ENCODE measurements at places on chromosomes 1 and 21.
A peak's percentile ranks its signal among the peaks of the same experiment; 100 is the strongest.

- DNase-seq, result no peak
Measured at GRCh38 chr1:162753998-162754585, 36.4 kb upstream of the HSD17B7 start.

DNA sequence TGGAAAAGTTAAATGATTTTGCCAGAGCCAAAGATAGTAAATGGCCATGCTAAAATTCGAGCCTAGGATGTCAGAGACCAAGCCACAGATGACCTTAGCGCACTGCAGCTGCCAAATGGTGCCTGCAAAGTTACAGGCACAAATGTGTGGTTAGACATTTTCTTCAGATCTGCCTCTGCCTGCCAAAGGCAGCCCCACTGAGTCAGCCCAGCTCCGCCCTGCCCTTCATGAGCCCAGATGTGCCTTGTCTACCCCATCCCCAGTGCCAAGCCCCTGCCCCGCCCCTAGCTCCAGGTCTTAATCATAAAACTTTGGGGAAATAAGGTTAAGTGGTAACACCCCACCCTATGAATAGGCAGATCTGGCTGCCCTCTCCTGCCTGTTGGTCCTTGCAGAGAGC, 105.9 kb downstream of the DTL start:
- no peak for DNase-seq

DNA sequence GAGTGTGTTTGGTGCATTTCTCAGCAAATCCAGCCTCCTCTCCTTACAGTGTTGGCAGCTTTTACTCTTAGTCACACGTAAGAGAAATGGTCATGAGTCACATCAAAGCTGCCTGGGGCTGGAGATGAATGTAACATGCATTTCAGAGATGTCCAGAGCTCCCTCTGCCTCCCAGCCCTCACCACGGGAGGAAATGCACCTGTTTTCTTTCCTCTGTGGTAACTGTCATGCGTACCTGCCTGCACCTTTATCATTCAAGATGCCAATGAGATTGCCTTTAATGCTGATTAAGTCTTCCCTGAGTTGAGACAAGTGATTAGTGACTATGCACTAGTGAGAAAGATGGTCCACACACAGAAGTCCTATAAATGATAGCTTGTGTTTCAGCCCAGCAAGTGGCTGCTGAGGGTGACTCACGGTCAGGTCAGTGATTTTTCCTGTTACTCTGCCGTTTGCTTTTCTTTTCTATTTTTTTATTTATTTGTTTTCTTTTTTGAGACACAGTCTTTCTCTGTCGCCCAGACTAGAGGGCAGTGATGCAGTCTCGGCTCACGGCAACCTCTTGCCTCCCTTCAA, 277.3 kb upstream of the FMN2 start:
- no peak for DNase-seq

- DNase-seq, result peak; percentile 87
Measured at GRCh38 chr1:205748403-205749233, 1.4 kb downstream of the NUCKS1 start.

DNA sequence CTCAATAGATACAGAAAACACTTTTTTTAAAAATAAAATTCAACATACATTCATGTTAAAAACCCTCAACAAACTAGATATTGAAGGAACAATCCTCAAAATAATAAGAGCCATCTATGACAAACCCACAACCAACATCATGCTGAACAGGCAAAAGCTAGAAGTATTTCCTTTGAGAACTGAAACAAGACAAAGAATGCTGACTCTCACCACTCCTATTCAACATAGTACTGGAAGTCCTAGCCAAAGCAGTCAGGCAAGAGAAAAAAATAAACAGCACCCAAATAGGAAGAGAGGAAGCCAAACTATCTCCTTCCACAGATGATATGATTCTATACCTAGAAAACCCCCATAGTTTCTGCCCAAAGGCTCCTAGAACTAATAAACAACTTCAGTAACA, 46.2 kb upstream of the IVNS1ABP start:
- no peak for DNase-seq

DNA sequence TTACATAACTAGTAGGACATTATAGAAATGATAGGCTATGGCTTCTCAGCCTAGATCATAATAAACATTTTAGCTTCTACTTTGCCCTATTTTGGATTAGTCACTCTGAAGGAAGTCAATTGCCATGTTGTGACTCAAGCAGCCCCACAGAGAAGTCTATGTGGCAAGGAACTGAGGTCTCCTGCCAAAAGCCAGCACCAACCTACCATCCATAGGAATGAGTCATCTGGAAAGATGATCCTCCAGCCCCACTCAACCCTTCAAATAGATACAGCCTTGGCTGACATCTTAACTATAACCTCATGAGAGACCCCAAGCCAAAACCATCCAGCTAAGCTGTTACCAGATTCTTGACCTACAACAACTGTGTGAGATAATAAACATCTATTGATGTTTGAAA, 76.3 kb upstream of the BEND5 start:
- no peak for DNase-seq

GRCh38 chr1:163006051-163006834, 62.9 kb upstream of the RGS4 start:
- DNase-seq, result no peak

GRCh38 chr1:110197905-110198629, 12.0 kb upstream of the KCNC4 start:
- no peak for DNase-seq

DNA sequence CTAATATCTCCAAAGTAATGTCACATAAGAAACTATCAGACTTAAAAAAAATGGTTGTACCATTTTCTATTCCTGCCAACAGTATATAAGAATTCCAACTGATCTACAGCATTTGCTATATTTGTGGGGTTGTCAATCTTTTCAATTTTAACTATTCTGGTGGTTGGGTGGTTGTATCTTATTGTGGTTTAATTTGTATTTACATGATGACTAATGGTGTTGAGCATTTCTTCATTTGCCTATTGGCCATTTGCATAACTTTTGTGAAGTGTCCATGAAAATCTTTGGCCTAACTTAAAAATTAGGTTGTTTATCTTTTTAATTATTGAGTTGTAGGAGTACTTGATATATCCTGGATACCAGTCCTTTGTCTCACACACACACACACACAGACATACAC, 26.2 kb upstream of the LRP8 start:
- DNase-seq, result no peak

GRCh38 chr1:3315399-3316339, 138.8 kb upstream of the ARHGEF16 start:
- DNase-seq, result no peak

DNA sequence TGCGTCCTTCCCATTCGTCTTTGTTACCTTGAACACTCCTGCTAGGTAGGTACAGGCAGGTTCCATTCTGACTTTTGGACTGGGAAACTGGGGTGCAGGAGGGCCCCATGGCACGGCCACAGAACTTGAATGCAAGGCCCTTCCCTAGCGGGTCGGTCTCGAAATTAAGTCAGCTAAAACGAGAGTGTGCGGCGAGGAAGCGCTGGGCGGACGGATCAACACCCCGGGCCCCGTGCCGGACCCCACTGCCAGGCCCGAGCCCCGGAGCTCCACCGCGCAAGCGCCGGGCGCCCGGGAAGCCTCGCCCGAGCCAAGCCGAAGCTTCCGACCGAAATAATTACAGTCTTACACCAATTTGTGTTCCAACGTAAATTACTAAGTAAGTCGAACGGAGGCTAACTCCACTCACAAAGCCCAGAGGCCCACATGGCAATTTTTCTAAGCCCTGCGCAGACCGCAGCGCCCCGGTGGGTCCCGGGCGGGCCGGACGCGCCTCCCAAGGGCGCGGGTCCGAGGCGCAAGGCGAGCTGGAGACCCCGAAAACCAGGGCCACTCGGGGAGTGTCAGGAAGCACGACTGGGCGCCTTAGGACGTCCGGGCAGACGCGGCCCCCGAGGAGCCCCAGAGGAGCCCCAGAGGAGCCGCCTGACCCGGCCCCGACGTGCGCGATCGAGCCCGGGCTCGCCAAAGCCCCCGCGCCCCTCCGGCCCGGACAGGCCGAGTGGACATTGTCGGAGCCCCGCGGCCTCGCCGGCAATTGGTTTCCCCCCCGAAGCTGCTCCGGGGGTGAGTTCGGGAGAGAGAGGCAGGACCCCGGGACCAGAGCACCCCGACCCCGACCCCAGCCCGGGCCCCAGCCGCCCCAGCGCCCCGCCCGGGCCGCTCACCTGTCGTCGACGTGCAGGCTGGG, 624 bp downstream of the RIPK4 start:
- no peak for DNase-seq

- DNase-seq, result peak; percentile 63
Measured at GRCh38 chr1:150429805-150430204, 57.4 kb upstream of the TARS2 start.

DNA sequence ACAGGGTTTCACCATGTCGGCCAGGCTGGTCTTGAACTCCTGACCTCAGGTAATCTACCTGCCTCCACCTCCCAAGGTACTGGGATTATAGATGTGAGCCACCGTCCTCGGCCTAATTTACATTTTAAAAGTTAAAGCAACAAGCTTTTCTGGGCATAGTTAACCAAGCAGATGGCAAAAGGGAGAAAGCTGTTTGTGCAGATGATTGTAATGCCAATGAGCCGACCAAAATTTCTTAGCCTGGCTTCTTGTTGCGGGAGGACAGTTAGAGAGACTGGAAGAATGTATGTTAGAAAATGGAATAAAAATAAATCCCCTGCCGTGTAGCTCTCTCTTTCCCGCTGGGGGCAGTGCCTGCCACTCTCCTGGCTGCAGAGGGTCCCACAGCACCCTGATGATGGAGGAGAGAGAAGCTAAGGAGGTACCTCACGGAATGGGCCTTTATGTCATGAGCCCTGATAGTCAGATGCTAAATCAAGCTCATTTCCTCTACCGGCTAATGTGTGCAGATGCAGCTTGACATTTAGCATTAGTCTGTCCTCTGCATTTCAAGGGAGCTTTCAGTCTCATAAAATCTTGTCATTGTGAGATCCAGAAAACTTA, 87.2 kb downstream of the HHAT start:
- DNase-seq, result no peak

DNA sequence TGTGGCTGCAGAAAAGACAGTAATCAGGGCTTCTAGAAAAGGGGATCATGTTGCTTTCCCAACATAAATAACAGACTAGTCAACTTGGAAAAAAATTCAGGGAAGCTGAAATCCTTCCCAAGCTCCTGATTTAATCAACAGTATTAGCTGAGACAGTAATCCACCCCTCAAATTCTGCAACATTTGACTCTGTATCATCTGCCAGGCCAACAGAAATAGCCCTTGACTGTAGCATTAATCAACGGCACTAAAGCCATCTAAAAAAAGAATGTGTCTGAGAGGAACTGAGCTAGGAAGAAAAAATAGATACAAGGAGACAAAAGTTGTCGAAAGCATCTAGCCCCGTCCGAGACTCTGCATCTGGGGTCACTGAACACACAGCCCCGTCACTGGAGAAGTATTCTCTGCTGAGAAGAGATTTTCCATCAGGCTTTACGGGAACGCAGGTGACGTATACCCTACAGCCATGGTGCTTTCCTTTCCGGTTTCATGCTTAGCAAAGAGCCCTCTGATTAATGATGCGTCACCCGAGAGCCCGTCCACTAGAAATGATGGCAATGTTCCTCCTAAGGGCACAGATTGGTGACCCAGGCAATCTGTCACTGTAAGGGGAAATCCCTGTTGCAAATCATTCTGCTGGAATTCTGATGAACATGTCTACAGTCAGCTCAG, 42.1 kb upstream of the TP53BP2 start:
- DNase-seq, result no peak

GRCh38 chr21:29568020-29568697, 269.4 kb downstream of the BACH1 start:
- DNase-seq, result no peak

DNA sequence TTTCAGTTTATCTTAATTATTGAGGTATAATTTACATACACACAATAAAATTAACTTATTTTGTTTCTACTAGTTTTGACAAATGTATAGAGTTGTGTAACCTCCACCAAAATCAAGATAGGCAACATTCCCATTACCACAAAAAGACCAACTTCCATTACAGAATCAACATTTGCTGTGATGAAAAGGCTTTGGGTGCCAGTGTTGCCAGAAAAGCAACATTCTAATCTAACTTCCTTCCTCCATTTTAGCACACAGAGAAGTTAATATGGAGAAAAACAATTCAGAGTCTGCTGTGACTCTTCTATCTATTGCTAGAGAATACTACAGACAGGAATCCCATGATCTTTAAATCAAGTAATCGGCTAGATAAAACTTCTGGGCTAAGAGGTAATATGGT, 245.3 kb downstream of the RERE start:
- no peak for DNase-seq

GRCh38 chr1:16073490-16074119, at the start of gene FAM131C:
TSS of gene FAM131C (minus strand) at chr1:16073651. CDS start at chr1:16073442, 209 bp downstream.
- DNase-seq, result peak; percentile 44
